ENCODE measurements at places on chromosomes 7 and 10. TPM values are rescaled to one million over a fixed set of nuclear protein-coding genes. Genes with fewer than 3 reads are reported as not detected.

- DNase-seq, result no peak
Observed at GRCh38 chr10:11284291-11285085, 266.8 kb downstream of the CELF2 start.

- DNase-seq, result no peak
Observed at GRCh38 chr7:4742852-4743251, 32.6 kb upstream of the AP5Z1 start.

- DNase-seq, result no peak
Observed at GRCh38 chr10:5817322-5818047, 4.3 kb upstream of the GDI2 start.

- no peak for DNase-seq
Observed at GRCh38 chr7:33191340-33191739, 62.0 kb downstream of the BBS9 start.

DNA sequence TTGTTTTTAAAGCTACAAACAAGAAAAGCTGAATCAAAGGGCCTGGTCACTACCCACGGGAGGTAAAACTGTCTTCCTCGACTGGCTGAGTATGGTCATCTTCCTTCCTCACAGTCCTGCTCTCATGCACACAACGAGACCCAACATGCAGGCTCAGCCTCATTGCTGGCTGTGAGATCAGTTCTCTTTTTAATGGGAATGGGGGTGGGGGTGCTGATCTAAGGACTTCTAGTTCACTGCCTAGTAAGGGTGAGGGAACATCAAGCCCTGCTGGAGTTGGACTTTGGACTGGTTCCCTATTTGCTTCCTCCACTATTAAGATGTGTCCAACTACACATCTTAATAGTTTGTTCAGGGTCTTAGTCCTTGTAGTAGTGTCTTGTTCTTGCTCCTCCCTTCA is 48.2 kb downstream of the ABCB4 start:
- no peak for DNase-seq

Gene NME8
- not detected for total RNA-seq

Gene PRSS37
- not detected for total RNA-seq

All from activated T-helper 1 cell treated with anti-CD3 and anti-CD28 coated beads, Interleukin-12 subunit alpha, Interleukin-12 subunit beta, Interleukin-2, Interleukin-4 antibody, amounts not matched to agents 30 ng/mL and 10 ng/mL and 1 ng/mL, durations not matched to agents 14 hours and 24 hours and 36 hours (primary cell).